T-helper 17 cell (primary cell): ENCODE measurements at places on chromosomes 2 and 18.

DNA sequence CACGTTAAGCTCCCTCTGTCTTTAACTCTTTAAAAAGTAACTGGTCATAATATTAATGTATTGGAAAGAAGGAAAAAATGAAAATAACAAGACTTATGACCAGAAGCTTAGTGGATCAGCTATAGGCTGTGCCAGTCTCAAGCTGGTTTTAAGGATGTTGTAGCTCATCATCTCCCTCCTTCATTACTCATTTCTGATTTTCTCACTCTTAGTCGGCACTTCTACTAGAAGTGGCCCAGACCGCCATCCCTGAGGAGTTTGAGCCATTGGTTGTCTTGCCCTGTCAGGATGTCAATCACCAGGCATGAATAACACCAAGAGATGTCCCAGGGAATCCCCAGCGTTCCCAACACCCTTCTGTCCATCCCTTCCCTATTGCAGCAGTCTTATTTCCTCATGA is 151.5 kb downstream of the ASXL3 start:
- no peak for DNase-seq

DNA sequence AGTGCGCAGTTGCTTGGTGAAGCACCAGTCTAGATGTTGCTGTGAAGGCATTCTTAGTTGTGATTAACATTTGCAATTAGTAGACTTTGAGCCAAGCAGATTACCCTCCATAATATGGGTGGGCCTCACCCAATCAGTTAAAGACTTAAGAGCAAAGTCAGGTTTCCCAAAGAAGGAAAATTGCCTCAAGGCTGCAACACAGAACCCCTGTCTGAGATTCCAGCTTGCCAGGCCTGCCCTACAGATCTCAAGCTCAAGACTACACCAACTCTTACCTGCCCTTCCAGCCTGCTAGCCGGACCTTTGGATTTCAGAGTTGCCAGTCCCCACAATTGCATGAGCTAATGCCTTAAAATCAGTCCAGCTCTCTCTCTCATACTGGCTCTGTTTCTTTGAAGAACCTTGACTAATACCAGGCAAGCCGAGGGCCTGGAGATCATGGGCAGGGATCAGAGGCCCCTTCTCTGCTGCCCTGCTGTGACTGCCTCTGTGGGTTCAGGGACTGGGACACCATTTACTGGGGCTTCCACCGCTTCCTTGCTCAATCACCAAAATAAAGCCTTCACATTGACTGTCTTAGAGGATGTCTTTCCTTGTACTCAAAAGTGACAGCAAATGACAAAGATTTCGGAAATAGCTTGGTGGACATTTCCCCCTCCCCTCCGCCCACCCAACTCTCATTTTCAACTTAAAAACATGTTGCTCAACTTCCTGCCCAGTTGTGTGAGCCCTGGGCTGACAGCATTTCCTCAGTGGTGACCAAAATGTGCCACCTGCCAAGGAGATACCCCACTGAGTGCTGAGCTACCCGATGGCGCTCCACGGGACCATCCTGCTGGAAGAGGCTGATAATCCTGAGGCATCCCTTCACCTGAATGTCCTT is 86.7 kb downstream of the GALNT14 start:
- DNase-seq = no peak

DNA sequence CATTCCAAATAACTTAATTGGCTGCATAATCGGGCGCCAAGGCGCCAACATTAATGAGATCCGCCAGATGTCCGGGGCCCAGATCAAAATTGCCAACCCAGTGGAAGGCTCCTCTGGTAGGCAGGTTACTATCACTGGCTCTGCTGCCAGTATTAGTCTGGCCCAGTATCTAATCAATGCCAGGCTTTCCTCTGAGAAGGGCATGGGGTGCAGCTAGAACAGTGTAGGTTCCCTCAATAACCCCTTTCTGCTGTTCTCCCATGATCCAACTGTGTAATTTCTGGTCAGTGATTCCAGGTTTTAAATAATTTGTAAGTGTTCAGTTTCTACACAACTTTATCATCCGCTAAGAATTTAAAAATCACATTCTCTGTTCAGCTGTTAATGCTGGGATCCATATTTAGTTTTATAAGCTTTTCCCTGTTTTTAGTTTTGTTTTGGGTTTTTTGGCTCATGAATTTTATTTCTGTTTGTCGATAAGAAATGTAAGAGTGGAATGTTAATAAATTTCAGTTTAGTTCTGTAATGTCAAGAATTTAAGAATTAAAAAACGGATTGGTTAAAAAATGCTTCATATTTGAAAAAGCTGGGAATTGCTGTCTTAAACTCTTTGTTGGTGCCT is 1.4 kb downstream of the PCBP1 start:
- no peak for DNase-seq

- no peak for DNase-seq
Observed at GRCh38 chr2:101152272-101153076, 1.3 kb upstream of the TBC1D8 start.

GRCh38 chr2:167334146-167334742 is 446.0 kb downstream of the XIRP2 start:
- no peak for DNase-seq

- no peak for DNase-seq
Observed at GRCh38 chr2:11040992-11041391, 114.3 kb upstream of the SLC66A3 start.

DNA sequence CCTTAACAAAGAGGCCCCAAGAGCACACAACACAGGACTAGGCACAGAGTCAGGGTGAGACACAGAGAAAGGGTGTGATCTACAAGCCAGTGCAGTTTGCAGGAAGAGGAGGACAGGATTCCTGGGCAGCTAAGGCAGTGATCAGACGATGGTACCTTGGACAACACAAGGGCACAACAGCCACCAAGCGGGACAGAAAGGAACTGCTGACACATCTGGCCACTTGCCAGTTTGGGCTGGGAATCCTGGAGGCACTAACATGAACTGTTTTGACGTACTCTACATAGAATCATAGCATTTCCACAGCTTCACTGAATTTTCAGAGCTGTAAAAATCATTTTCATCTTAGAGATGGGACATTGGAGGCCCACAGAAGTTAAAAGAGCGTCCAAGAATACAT is 221.5 kb upstream of the SLC35G4 start:
- no peak for DNase-seq

GRCh38 chr2:112918256-112918655 is 7.3 kb downstream of the IL37 start:
- DNase-seq = no peak

- DNase-seq = no peak
Observed at GRCh38 chr2:231646476-231646875, 53.8 kb downstream of the TEX44 start.

DNA sequence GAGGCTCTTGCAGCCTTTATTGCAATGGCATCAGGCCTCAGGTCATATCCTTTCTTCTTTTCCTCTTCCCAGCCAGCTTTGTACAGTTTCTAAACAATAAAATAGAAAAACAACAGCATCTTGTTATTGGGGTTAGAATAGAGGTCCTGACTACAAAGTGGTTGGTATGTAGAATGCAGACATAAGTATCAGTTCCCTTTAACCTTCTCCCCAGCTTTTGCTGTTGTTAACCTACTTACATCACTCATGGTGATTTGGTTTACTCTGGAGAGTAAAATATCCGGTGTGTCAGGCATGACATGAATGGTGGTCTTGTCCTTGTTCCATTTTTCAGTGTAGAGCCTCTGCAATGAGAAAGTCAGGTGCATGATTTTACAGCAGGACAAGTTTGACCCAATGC is 69.8 kb downstream of the NEB start:
- no peak for DNase-seq

GRCh38 chr2:188320861-188321260 is 29.2 kb downstream of the GULP1 start:
- DNase-seq = no peak

- no peak for DNase-seq
Observed at GRCh38 chr2:173053043-173053699, 22.5 kb upstream of the MAP3K20 start.

DNA sequence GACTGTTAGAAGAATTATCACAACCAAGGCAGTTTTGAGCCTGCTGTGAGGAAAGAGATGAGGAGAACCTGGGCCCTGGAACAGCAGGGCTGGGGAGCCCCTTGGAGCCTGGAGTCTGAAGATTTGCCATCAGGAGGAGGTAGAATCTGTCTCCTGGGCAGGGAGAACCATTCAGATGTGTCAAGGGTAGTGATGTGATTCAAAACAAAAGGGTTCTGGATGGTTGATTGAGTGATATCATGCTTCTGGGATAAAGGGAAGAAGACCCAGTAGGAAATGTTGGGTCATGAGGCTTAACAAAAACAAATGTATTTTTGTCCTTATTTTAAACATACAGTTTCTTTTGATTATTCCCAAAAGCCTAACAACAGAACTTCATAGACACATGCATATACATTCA is 28.6 kb downstream of the RNF144A start:
- DNase-seq = no peak

DNA sequence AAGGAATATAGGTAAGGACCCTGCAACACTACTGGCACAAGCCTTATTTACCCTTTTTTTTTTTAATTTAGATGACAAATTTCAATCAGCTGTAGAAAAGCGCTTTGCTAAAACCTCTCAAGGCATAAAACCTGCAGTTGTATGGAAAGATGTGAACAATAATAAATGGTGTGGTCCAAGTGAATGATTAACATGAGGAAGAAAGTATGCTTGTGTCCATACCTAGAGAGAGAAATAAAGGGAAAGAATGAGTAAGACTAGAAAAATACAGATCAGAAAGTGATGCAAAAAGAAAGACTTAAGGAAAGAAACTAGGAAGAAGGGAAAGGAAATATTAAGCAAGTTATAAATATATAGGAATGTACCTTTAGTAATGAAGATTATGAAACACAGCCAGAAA is 119.2 kb upstream of the SCN7A start:
- DNase-seq = no peak

GRCh38 chr2:110804915-110805314 is 72.5 kb downstream of the ACOXL start:
- peak; percentile 36 for DNase-seq

GRCh38 chr2:127314193-127314988 is 20.4 kb upstream of the ERCC3 start:
- DNase-seq = no peak

DNA sequence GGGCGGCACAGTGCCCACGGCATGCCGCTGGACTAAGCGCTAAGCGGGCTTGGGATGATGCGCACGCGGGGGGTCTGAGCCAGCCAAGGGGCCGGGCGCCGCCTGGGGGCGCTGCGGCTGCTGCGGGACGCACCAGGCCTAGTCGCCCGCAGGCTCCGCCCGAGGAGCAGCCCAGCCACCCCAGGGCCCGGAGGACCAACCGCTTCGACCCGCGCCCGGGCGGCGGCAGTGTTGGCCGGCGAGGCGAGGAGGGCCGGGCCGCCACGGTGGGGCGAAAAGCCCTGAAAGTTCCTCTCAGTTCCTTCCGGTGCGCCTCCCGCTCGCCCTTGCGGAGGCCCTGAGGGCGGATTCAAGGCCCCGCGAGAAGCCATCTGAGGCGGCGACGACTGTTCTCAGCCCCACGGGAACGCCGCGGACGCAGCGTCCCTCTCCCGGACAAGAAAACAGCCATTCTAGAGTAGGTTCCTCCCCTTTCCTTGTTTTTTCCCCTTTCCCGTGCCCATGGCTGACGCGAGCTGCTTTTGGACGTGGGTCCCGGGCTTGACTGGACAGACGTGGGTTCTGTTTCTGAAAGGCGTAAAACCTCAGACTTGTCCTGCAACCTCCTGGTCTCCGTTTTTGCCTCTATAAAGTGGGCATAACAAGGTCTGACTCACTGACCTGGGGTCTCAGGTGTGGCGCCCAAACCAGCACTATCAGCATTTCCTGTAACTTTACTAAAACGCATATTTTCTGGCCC is at the start of gene ANKAR:
ANKAR (plus strand) TSS at position 297 of the 739 bp plus-strand sequence. CDS start 1,821 bp downstream, outside the sequence.
- DNase-seq = peak; percentile 75

- DNase-seq = no peak
Observed at GRCh38 chr2:12762976-12763375, 46.2 kb downstream of the TRIB2 start.

GRCh38 chr2:18093196-18093595 is 214.7 kb downstream of the KCNS3 start:
- no peak for DNase-seq

- no peak for DNase-seq
Observed at GRCh38 chr2:234976479-234977227, 24.8 kb downstream of the SH3BP4 start.

DNA sequence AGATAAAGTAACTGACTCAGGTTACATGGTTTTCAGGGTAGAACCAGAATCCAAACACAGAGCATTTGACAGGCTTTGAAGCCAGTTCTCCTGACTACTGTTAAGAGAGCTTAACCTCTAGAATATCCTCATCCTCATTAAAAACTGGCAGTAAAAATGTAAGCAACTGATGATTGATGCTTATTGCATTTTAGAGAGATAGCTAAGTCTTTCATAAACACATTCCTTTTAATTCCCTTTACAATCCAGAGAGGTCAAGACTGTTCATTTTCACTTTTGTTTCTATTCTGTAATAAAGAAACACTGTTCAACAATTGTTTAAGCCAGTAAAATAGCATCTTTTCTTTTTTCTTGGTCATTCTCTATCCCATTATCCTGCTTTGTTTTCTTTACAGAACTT is 53.9 kb upstream of the RAB27B start:
- no peak for DNase-seq

GRCh38 chr2:203814661-203815540 is 52.7 kb upstream of the CTLA4 start:
- peak; percentile 26 for DNase-seq

DNA sequence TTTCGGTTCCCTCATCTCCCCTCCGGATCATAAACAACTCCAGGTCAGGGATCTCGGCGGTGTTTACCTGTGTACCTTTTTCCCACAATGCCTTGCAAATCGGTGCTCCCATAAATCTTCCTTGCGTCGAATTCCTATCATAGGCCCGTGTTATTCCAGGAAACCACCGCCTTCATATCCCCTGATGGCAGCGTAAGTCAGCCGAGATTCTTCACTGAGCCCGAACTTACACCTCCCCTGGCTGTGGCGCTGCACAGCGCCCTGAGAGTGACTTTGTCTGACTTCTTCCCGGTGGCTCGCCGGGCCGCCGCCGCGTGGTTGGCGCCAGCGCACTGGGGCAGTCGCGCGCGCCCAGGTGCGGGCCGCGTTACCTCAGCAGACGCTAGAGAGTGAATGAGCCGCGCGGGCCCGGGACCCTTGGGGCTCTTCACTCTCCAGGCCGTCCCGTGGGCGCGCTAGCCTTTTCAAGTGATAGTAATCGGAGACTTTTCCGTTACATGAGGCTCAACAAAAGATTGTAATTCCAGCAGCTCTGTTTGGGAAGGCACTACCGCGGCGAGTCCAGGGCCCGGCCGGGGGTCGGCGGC is 101.6 kb downstream of the SPTBN1 start:
- DNase-seq = peak; percentile 62

GRCh38 chr2:239186516-239187357 is 214.1 kb downstream of the HDAC4 start:
- peak; percentile 6 for DNase-seq

GRCh38 chr18:60372596-60372995 is at the start of gene MC4R:
MC4R (minus strand) TSS chr18:60372775; CDS start chr18:60372349, 426 bp downstream.
- no peak for DNase-seq

DNA sequence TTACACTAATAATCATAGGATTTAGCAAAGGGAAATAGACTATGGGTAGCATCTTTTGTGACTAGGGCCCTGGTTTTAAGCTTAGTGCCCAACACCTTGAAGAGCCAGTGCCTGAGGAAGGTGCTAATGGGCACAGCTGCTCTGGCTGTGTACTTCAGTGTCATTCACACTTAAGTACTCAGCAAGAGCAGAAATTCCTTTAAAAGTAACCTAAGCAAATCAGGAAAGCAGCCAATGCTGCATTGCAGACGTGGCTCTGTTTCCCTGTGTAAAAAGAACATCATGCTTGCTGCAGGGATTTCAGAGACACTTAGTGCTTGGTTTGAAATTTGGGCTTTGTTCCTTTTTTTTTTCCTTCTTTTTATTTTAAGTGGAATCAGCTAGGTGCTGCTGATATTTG is 505.4 kb downstream of the SUCLG1 start:
- DNase-seq = no peak
